ENCODE measurements at places on chromosomes 11 and 22.
A peak's percentile ranks its signal among the peaks of the same experiment; 100 is the strongest.

DNA sequence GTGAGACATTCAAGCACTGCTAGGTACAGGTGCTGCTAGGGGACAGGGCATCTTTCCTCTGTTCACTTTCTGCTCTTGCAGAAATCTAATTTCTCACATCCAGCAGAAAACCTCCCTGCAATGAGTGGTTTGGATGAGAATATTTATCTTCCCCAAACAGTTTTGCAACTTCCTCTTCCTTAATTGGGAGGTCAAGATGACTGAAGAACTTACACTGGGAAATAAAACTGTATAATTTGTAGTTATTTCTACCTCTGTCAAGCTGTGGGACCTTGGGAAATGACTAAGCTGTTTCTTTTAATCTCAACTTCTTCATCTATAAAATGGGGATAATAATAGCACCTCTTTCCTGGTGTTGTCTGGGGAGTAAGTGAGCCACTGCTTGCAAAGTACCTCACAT, 69.8 kb downstream of the PRR5L start:
- no peak for DNase-seq

DNA sequence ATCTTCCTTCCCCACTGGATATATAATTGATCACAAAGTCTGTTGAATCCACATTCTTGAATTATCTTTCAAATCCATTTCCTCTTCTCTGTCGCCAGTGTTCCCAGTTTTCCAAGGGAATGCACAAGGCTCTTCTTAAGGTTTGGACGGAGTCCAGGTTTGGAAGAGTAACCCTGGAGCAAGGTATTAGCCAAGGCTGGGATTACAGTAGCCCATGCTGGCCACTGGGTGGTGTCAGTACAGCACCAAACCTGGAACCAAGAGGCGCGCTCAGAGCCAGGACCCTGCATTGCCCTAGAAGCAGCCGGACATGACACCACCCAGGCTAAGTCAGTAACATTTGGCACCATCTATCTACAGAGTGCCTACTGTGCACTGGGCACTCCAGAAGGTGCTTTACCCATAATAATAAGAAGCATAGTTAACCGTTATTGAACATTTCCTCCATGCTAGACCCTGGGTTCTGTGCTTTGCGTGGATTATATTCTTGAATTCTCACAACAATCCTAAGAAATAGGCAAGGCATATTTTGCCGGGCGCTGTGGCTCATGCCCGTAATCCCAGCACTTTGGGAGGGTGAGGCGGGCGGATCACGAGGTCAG, 48.0 kb upstream of the CLPB start:
- peak; percentile 65 for DNase-seq

DNA sequence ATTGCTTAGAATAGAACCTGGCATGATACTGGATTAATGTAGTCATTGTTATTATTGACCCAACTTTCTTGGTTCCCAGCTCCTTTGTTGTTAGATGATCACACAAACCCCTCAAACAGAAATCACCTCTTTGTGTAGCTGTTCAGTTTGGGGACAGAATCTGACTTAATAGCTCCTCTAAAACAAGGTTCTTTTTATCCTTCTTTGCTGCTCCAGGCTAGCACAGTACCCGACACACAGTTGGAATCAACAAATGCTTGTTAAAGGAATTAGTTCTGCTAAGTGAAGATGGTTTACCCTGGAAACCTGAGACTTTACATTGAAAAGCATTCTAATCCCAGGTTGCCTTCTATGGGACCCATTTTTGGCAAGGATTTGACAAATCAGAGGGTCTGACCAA, 43.9 kb downstream of the GAB2 start:
- DNase-seq, result no peak

DNA sequence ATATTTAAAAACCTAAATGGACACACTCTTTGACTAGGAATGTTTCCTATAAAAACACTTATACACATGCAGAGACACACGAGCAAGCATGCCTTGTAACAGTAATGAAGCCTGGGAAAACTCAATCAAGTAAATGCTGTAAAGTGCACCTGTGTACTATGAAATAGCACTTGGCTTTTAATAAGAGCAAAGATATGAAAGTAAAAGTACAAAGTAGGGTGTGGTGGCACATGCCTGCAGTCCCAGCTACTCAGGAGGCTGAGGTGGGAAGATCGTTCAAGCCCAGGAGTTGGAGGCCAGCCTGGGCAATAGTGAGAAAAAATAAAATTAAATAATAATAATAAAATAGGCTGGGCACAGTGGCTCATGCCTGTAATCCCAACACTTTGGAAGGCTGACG, 166.9 kb upstream of the GRK3 start:
- DNase-seq, result no peak

DNA sequence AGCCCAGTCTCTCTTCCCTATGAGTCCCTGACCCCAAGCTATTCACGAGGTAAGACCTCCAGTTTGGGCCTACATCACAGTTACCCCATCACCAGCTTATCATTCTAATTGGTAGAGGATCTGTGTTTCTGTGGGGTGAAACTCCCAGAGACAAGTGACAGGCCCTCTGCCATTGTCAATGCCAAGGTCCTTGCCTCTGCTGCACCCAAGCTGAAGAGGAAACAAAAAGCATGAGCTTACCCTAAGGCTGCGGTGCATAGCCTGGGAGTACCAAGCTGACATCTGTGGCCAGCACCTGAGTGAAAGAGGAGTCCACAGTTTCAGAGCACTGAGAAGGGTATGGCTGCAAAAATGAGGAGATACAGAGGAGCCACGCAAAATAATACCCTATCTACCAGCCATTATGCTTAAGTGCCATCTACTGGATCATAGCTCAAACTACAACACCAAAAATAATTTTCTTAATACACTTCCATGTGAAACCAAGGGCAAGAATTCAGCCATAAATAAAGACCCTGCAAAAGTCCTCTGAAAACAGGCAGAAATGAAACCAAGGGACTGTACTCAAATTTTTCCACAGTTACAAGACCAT, 62.3 kb upstream of the ANO5 start:
- no peak for DNase-seq

DNA sequence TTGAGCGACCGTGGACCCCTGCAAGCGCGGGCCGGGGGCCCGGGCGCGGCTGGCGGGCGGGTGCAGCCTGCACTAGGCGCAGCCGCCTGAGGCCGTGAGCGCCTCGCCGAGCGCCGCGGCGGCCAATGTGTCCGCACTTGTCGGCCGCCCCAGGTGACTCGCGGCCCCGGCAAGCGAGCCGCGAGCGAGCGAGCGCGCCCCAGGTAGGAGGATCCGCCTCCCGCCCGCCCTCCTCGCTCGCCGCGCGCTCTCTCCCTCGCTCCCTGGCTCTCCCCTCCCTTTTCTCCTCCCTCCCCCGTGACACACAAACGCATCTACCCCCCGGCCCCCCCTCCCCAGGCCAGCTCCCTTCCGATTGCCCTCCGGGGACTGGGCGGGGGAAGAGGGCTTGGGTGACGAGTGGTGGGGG, at the start of gene WNT7B:
WNT7B (minus strand) TSS at position 160 of the 409 bp plus-strand sequence. CDS start 408 bp downstream, outside the sequence.
- no peak for DNase-seq

- no peak for DNase-seq
Measured at GRCh38 chr11:112410325-112410724, 149.7 kb upstream of the PLET1 start.

DNA sequence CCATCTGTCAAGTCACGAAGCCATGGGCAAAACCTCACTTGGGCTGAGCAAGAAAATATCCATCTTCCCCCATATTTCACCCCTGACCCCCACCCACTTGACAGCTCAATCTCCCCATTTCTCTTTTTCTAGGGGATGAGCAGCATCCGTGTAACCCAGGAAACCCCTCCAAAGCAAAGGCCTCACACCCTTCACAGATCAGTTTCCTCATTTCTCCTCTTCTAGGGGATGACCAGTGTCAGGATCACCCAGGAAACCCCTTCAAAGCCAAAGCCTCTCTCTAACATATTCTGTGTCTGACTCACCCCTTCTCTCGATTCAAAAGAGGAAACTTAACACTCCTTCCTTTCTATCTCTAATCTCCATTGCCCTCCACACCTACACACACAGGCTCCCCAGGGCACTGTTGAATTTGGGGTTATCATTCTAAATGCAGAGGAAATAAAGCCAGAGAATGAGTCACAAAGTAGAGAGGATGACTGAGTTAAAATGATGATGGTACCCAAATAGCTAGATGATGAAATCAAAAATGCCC, 439.7 kb downstream of the BUD13 start:
- DNase-seq, result no peak

DNA sequence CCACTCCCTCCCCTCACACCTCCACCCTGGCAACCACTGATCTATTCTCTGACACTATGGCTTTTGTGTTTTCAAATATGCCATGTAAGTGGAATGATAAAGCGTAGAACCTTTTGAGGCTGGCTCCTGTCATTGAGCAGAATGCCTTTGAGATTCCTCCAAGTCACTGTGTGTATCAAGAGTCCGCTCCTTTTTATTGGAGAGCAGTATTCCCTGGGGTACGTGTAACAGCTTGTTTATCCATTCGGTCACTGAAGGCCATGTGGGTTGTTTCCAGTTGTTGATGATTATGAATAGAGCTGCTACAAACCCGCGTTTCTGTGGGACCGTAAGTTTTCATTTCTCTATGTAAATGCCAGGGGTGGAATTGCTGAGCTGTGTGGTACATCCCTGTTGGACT, 10.3 kb downstream of the TP53I11 start:
- no peak for DNase-seq

- DNase-seq, result no peak
Measured at GRCh38 chr11:128667873-128668272, 26.0 kb upstream of the FLI1 start.

DNA sequence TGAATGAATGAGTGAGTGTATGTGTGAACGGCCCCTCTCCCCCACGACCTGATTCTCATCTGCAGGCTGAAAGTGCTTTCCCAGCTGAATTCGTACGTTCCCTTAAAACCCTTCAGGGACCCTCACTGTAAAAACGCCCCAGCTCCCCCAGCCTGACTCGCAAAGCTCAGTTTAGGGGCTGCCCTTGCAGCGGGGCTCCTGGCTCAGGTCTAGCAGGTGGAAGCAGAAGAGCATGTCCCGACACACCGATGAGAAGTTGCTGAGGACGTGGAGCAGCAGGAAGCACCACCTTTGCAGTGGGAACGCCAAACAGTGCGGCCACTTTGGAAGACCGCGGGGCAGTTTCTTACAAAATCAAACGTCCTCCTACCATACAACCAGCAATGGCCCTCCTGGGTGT, 3.6 kb upstream of the MRPL23 start:
- DNase-seq, result no peak

GRCh38 chr11:76653674-76654284, 16.8 kb downstream of the LRRC32 start:
- no peak for DNase-seq

- peak; percentile 82 for DNase-seq
Measured at GRCh38 chr11:61028135-61028729, 56.8 kb downstream of the CD6 start.

Measured in activated T-cell treated with anti-CD3 and anti-CD28 coated beads, Interleukin-2, amount 50 U/mL, for 48 hours (primary cell).